Kasumi-1 (cell line): ENCODE measurements at places on chromosomes 4 and X.

DNA sequence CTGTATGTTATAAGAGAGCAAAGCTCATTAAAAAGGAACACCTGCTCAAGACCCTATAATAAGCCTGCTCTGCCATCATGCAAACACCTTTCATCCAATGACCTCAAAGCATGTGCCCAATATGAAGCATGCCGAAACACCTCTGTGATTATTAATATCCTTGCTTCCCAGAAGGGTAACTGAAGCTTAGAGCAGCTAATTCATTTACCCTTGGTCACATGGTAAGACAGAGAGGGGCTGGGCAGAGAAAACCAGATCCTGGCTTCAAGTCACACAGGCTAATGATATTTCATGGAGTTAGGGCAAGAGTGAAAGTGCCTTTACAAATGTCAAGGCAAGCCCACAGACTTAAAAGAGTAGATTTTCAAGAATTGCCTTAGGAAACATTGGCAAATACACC lies 5.6 kb downstream of the AMOT start:
- DNase-seq: no peak

- no peak for DNase-seq
These were observed 2.5 kb downstream of the HERC6 start for GRCh38 chr4:88381123-88381522.

DNA sequence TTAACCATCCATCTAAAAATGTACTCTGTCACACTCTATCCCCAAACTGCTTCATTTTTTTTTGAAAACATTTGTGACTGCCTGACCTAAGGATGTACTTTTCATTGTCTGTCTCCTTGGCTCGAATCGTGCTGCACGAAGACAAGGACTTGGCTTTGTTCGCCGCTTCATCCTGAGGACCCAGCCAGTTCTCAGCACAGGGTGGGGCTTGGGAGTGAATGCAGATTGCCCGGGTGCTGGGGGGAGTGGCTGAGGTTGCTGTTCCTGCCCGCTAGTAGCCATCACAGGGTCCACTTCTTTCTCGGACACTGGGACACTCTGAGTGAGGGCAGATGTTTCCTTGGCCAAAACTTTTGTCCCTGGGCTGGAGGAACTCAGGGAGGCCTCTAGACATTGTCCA lies 70.1 kb upstream of the CLCN4 start:
- no peak for DNase-seq

- no peak for DNase-seq
These were observed 140.8 kb upstream of the GATB start for GRCh38 chr4:151901631-151902030.

DNA sequence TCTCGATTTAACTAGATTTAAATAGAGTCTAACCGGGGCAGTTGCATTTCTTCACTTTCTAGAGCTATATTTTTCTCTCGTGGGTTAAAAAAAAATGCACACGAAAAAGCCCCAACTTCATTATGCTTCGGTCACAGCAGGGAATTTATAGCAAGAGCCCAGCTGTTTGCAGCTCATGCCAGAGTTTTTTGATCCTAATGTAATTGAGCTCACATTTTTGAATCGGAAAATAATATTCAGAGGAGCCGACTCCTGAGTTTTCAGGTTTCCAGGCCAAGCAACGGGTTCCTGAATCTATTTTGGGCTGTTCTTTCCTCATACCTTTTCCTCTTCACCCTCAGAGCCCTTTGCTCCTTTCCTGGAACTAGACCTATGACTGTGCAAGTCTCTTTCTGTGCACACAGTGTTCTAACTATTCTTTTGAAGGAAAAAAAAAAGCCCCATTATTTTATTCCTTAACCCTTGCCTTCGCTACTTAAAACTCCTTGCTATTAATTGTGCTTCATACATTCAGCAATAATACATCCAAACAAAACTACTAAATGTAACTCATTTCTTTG lies 27.5 kb upstream of the ESX1 start:
- no peak for DNase-seq

GRCh38 chr4:113739197-113739596 lies 22.3 kb downstream of the CAMK2D start:
- no peak for DNase-seq

DNA sequence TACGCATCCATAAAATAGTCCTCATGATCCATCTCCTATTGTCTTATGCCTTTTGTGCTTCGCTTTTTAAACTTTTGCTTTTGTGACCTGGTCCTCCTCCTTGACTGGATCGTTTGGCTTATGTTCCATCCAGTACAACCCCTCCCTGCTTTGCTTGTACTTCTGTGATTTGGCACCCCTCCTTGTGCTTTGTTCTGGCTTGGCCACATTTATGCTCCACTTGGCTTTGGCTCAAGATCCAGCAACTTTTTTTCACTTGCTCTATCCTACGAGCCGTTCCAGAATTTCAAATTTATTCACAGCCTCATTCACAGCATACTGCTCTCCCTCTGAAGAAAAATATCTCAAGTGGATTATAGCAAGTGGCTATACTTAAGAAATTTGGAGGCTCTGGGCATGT lies 28.0 kb upstream of the GLRA2 start:
- DNase-seq: no peak

GRCh38 chrX:118212817-118213183 lies 96.2 kb upstream of the KLHL13 start:
- DNase-seq: peak; percentile 81

DNA sequence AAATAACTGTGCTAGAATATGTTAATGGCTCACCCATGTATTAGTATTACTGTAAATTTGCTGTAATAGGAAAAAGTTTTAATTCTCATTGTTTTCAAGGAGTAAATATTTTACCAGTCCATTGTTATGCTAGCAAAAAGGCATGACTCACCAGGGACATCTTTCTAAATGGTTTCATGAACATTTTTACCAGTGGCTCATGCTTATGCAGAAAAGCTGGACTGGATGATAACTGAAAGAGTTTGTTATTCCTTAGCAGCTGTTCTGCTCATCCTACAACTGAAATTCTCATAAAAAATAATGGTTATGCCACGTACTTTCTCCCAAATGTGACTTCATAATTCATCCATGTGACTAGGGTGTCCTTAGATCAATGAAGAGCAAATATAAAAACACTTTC lies 111.9 kb upstream of the PCDH18 start:
- no peak for DNase-seq

- peak; percentile 73 for DNase-seq
These were observed 30.1 kb upstream of the KIAA0232 start for GRCh38 chr4:6752486-6752829.

DNA sequence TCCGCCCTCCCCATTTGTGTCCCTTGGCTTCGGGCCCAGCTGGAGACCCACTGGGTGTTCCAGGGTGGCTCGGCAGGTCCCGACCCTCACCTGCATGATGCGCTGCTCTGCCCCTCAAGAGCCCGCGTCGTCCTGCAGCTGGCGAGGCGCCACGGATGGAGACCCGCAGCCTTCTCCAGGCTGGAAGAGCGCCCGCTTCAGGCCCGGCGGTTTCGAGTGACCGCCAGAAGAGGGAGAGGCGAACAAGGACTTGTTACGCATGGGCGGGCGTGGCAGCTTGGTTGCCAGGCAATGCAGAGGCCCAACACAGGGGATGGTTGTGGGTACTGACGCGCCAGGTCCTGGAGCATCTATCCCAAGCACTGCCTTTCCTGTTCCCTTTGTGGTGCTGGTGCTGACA lies at the start of gene PDCL2:
Gene PDCL2, minus strand, starts transcription at position 232 of the 400 bp plus-strand sequence. Its CDS starts 136 bp downstream, at position 96.
- DNase-seq: no peak

DNA sequence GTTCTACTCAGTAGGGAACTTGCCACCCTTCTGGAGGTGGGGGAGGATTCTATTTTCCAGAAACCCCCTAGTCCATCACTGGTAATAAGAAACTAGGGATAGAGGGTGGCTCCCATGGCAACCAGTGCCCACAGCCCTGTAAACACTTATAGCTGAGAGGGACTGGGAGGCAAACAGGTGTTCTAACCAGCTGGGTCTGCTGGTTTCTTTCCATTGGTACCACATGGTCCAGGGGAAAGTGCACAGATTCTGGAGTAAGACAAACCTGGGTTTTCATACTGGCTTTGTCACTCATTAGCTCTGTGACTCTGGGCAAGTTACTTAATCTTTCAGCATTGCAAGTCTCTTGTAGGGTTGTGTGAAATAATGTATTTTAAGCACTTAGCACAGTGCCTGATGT lies 26.9 kb downstream of the IGSF1 start:
- DNase-seq: no peak

- DNase-seq: no peak
These were observed 42.1 kb upstream of the MAGEA4 start for GRCh38 chrX:151870602-151871001.

DNA sequence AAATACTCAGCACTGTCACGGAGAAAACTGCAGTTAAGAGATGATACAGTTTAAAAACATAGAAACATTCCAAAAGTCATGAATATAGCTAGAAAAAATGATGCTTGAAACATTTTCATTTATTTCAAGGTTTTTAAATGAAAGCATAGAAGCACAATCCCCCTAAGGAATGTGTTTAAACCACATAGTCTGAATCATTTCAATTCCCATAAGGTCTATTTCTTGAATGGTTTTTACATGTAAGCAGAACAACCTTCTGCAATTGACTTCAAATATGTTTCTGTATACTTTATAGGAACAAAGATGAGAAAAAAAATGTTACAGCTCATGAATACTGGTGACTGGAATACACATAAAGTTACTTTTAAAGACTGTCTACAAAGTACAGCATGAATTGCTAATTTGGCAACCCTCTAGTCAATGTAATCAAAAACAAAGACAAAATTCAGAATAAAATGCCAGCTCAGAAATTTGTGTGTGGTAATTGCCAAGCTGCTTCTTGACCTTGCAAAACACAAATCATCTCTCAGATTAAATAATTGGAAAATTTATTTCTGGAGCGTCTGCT lies 886.4 kb upstream of the ADGRL3 start:
- no peak for DNase-seq

DNA sequence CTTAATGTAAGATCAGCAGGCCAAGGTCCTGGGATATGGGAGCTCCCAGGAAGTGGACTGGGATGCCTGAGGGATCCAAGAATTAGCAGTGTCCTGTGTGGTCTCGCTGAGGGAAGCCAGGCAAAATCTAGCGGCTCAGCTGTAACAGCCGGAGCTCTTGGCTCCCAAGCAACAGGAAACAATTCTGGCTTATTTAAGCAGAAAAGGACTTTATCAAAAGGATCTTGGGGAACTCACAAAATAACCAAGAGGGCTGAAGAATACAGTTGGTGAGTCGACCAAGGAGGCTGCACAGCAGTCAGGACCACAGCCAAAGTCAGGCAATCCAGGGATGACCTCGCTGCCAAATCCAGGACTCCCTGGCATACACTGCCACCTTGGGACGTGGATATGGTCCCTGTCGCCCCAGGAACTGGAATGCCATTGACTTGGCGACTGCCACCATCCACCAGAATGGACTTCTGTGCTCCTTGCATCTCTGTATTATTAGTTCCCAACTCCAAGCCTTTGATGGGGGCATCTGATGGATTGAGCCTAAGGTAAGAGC lies 165.3 kb upstream of the BCOR start:
- DNase-seq: no peak

- no peak for DNase-seq
These were observed 142.0 kb downstream of the RTL3 start for GRCh38 chrX:78517124-78517523.

DNA sequence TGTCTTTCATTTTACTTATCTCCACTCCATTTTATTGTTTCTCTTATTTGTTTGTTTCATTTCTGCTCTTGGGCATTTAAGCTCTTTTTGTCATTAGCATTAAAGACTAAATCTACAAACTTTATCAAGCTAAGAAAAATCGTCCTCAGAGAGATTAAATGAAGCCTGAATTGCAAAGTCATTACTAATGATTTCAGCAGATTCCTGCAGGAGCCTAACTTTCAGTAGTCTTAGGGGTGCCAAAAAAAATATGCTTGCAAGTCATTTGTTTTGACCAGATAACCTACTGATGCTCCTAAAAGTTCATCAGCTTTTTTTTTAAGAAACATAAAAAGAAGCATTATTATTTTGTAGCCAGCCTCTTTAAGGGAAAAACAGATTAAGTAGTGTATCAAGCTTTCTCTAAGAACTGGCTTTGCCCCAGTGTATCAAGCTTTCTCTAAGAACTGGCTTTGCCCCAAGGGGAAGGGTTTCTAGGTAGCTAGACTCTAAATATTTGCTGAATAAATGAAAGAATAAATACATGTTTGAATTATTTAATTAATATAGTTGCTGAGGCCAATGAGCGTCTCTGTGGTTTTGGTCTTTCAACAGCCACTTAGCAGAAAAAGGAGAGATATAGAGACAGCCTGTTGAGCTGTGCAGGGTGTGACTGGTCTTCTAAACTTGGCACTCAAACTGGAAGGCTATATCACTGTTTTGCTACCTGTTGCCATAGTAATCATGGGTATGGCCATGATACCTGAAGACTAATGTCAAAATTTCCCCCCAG lies 174.2 kb downstream of the BTC start:
- no peak for DNase-seq

GRCh38 chrX:123801901-123802300 lies 58.0 kb upstream of the XIAP start:
- DNase-seq: no peak

DNA sequence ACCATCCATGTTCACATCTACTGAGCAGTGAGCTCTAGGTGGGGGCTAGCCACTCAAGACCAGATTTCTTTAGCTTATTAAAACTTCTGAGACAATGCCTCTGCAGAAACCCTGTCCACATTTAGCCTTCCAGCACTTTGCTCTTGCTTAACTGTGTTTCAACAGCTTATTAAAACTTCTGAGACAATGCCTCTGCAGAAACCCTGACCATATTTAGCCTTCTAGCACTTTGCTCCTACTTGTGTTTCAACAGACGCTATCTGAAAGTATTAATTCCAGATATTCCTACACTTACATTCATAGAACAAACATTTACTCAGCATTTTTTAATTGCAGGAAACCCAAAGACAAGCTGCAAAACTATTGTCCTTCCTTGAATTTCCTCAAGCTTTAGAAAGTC lies 91.9 kb downstream of the SEL1L3 start:
- no peak for DNase-seq

- no peak for DNase-seq
These were observed 13.7 kb upstream of the HTRA3 start for GRCh38 chr4:8255698-8256441.
